ENCODE measurements at places on chromosomes 6 and 20.

DNA sequence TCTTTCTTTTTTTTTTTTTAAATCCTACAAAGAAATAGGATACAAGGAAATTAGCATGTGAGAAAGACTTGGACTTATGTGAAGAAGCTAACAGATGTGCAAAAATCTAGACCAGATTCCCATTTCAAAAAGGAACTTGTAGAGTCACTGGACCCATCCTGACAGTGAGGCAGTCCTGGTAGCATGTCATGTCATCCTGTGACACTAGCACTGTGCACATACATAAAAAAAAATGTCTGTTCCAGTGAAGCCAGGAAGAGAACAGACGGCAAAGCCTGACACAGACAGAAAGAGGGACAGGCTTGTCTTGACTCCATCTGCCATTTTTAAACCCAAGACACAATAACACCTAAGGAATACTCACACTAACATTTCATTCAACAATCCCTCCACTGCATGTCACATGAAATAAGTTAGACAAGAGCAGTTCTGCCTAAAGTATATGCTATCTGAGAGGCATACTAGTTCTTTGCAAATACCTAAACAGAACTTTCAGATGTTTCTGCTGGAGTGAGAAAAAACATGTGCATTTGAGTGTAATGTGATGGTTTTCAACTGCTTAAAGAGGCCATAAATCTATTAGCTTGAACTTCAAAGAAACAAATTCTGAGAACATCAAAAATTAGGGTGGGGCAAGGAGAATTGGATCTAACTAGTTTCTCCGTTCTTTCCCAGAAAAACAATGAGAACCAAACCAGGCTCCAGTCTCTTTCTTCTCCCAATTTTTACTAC, 159.6 kb downstream of the BACH2 start:
- no peak for DNase-seq

DNA sequence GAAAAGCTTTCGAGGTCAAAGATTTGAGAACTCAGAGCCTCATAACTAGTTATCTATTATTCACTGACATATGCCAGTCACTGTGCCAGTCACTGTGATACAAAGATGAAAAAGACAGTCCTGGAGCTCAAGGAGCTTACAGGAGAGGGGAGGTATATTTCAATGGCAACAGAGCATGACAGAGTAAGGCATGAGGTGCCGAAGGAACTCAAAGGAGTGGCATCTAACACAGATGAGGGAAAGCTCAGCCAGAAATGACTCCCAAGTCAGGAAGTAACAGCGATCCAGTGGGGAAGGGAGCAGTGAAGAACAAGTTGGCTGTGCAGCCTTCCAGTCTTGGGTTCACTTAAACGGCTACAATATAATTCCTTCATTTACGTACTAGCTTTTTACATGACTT, 46.6 kb downstream of the DTNBP1 start:
- DNase-seq: no peak

- DNase-seq: no peak
These were observed 25.0 kb downstream of the GDAP1L1 start for GRCh38 chr20:44271915-44272663.

GRCh38 chr20:11546939-11547338, 370.8 kb upstream of the BTBD3 start:
- no peak for DNase-seq

- no peak for DNase-seq
These were observed 6.8 kb upstream of the FASTKD5 start for GRCh38 chr20:3166338-3166912.

GRCh38 chr6:162092816-162093502, 634.6 kb downstream of the PRKN start:
- no peak for DNase-seq

- DNase-seq: no peak
These were observed 622 bp downstream of the SS18L1 start for GRCh38 chr20:62143957-62144825.

Data from Panc1 (cell line).